CD4-positive, alpha-beta T cell treated with Interferon alpha-2 for 1 hour (primary cell): ENCODE measurements at places on chromosomes 7 and 10.

- no peak for DNase-seq
Measured at GRCh38 chr7:30214651-30215137, 69.7 kb upstream of the ZNRF2 start.

- peak; percentile 47 for DNase-seq
Measured at GRCh38 chr7:4745971-4746919, 29.2 kb upstream of the AP5Z1 start.

GRCh38 chr7:24755541-24756407 is 1.5 kb downstream of the GSDME start:
- no peak for DNase-seq

GRCh38 chr10:128277267-128277840 is 151.1 kb upstream of the MKI67 start:
- DNase-seq: no peak

DNA sequence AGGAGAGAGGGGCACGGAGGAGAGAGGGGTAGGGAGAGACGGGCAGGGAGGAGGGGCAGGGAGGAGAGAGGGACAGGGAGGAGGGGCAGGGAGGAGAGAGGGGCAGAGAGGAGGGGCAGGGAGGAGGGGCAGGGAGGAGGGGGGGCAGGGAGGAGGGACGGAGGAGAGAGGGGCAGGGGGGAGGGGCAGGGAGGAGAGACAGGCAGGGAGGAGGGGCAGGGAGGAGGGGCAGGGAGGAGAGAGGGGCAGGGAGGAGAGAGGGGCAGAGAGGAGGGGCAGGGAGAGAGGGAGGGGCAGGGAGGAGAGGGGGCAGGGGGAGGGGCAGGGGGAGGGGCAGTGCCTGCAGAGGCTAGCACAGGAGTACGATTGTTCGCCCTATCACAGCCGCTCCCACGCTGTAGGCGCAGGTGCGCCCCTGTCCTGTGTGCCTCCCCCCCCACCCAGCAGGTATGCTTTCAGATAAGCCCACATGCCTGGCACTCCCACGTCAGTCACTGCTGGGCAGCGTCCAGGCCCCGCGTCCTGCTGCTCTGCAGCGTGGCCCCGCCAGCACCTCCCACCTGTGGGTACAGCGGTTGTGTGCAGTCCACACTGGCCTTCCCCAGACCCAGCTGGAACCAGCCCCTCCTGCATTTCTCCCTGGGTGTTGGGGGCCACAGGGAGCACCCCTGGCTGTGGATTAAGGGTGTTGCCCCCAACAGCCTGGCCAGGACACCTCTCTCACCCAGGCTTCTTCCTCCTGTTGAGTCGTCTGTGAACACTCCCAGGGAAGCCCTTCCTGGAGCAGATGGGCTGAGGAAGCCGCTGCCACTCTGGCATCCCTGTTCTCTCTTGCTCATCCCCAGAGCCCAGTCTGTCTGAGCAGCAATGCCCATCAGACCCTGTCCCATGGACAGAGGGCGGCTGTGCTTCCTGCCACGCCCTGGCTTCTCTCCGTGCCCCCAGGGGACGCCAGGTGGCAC is 10.8 kb downstream of the NKX6-2 start:
- DNase-seq: no peak

GRCh38 chr7:39614299-39614698 is 9.1 kb upstream of the RALA start:
- DNase-seq: no peak

- no peak for DNase-seq
Measured at GRCh38 chr7:109844362-109844761, 1246.6 kb upstream of the LRRN3 start.

- DNase-seq: no peak
Measured at GRCh38 chr7:8430643-8431042, 2.8 kb upstream of the NXPH1 start.

GRCh38 chr7:156906200-156906649 is 13.2 kb upstream of the LMBR1 start:
- no peak for DNase-seq

DNA sequence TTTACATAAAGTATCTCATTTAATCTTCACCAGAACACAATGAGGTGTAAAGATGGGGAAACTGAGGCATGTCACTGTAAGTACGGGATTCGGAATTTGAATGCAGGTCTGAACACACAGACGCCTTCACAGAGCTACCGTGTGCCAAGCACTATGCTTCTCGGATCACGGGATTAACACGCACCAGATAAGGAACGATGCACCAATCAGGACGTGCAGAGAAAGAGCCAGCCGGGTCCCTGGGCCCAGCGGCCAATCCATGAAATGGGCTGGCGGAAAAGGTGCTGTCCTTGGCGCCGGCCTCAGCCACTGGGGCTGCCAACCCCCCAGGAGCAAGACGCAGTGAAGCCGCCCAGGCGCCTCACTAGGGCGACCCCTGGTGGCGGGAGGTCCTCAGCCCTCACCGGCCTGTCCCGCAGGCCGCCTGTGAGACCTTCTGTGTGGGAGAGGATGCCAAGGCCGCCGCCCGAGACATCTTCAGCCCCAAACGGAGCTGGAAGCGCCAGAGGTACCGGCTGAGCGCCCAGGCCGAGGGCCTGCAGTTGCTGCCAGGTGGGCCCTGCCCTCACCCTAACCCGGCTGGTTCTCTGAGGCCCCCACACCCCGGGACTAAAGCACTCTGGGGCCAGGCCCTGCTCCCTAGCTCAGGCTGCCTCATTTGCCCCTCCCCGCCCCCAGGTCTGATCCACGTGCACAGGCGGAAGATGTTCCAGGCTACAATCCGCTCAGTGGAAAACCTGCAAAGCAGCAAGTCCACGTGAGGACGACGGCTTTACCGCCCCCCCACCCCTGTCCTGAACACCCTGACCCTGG is 15.6 kb downstream of the ATG9B start:
- peak; percentile 89 for DNase-seq

GRCh38 chr7:155680864-155681263 is 36.4 kb downstream of the RBM33 start:
- DNase-seq: no peak

GRCh38 chr10:132098539-132099388 is 33.0 kb downstream of the JAKMIP3 start:
- no peak for DNase-seq

DNA sequence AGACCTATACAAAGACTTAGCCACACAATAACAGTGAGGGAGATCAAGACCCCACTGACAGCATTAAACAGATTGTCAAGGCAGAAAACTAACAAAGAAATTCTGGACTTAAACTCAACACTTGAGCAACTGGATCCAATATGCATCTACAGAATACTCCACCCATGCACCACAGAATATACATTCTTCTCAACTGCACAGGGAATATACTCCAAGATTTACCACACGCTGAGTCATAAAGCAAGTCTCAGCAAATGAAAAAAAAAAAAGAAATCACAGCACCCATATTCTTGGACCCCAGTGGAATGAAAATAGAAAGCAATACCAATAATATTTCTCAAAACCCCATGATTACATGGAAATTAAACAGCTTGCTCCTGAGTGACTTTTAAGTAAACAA is 680.2 kb downstream of the PCDH15 start:
- DNase-seq: no peak

DNA sequence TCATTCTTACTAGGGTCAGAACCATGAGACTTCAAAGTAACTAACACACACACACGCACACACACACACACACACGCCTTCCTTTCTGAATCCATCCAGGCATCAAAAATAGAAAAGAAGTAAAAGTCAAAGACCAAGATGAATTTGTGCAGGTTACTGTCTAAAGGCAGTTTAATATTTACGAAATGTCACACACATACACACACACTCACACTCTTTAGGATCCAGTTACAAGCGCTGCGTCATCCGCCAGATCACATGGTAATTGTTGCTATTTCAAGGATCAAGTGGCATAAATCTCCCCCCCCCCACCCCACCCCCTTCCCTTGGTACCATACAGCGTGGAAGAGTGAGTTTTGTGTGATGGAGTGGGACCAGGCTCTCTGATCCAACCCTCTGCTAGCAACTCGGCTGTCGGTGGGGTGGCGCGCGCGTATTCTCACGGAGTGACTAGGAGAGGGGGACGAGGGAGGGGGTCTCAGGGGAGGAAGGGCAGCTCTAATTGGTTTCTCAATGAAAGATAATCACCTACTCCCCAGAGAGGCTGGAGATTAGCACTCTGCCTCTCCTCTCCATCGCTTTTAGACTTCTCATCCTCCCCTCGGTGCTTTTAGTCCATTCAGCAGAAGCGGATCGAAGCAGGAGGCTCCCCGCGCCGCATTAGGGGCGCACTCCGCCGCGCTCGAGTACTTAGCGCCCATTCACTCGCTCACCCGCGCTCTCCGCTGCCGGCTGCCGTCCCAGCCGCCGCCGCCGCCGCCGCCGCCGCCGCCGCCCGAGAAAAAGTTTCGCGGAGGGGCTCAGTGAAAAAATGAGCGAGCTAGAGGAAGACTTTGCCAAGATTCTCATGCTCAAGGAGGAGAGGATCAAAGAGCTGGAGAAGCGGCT is 83.5 kb upstream of the PRKG1 start:
- no peak for DNase-seq

DNA sequence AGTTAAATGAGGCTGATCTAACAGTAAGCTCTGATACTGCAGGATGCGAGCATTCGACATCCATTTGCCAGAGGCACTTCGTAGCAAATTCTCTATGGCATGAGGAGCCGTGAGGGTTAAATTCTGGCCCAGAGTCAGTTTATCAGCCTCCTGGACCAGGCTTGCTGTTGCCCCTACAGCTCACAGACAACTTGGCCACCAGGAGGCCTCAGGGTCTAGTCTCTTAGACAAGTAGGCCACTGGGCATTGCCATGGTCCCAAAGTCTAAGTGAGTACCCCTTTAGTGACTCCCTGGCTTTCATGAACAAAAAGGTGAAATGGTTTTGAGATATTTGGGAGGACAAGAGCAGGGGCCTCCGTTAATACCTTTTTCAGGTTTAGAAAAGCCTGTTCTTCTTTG is 178.0 kb upstream of the MBL2 start:
- DNase-seq: no peak

DNA sequence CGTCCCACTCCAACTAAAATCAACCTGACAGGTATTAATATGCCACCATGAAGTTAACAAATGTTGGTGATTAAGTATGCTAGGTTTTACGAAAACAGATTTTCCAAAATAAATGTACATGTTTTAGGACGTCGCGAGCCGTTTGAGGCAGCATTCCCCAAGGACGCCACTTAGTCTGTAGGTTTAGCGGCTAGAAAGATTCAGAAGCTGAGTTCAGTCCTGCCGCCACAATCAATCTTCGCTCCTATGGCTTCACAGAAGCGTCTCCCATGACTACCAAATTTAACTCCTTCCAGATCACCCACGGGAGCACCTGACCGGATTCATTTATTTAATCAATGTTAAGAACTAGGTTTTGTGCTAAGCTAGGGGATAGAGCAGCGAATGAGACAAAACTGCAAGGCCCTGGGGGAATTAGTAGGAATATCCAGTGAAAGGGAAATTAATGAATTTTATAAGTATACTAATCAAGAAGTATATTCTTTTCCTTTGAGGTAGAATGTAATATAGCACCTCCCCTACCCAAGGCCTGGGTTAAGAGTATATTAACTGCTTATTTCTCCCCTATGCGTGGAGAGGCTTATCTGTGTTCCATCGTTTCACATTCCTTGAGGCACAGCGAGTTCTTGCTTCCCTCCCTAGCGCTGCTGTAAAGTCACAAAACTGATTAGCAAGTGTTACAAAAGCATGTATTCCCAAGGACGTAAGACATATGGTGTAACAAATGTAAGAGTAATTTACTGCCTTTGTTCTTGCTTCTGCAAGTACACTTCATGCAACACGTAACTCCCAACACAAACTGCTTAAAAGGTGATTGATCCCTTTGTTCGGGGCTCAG is 994 bp upstream of the CYP51A1 start:
- DNase-seq: no peak

DNA sequence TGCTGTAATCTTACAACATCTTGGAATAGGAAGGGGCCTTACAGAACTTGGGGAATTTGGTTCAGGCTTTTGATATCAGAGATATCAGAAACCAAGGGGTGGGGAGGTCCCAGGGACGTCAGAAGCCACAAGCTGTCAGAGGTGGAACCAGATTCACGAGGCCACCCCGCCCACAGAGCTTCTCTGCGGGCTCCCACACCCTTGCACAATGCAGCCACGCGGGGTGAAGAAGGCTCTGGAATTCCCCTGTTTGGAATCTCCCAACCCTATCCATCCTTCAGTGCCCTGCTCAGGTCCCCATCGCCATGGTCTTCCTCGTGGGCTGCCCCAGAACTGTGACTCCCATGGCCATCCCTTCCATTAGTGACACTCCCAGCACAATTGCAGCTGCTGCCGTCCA is 247.1 kb upstream of the SHH start:
- DNase-seq: no peak

- DNase-seq: no peak
Measured at GRCh38 chr10:77197544-77197943, 440.1 kb downstream of the KCNMA1 start.

DNA sequence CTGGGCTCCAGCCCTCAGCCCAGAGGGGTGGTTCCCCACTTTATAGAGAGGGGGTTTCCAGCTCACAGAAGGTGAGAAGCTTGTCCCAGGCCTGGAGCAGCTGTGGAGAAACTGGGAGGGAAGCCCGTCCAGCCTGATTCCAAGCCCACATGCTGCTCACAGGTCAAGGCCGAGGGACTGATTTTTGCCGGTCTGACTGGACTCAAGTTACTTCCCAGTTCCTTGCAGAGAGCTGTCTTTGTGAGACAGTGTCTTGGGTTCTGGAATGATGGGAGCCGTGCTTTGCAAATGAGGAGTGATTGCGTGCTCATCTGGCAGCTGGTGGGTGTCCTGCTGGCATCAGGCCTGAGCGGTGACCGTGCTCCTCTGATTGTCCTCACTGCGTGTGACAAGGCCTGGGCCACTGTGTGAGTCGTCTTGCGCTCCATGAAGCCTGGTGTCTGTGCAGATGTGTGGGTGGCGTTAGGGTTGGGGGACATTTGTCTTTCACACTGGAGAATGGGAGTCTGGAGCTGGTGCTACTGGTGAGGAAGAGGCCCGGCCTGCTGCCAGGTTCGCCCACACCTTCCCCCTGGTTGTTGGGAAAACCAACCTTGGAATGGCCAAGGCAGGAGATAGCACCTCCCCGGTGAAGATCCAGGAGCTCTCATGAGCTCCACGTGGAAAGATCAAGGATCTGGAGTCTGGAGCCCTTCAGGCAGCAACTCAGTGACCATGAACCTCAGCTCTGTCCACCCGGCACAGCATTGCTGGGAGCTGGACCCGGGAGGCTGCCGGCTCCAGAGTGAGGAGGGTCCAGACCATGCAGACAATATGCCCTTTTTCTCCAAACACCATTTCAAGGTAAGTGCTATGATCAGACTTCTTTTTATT is 129.6 kb downstream of the SMURF1 start:
- DNase-seq: no peak

GRCh38 chr7:42914009-42914408 is 2.1 kb upstream of the C7orf25 start:
- DNase-seq: no peak

DNA sequence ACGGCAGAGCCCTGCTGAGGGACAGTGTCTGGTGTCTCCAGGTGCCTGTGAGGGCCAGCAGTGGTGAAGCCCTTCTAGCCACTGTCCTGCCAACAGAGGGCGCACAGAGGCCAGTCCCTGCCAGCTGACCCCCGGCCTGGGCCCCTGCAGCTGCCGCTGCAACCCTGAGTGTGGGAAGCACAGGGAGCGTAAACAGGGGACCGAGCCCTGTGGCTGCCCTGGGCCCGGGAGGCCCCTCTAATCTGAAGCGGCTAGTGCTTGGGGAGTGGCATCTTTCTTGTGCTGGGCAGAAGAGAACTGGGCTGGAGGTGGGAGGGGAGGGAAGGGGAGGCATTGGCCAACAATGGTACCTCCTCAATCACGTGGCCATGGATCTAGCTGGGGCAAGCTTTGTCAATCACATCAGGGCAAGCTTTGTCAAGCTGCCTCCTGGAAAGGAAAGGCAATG is 34.6 kb downstream of the TRIM8 start:
- DNase-seq: peak; percentile 27

- no peak for DNase-seq
Measured at GRCh38 chr10:125154529-125154928, 5.8 kb downstream of the CTBP2 start.
